Coronary artery (tissue), 2 donors: ENCODE measurements at places on chromosomes 13 and 19.

- no peak for DNase-seq
Measured at GRCh38 chr13:32955881-32956594, 60.2 kb upstream of the KL start.

- DNase-seq, result no peak
Measured at GRCh38 chr13:46012404-46012803, 40.1 kb downstream of the ZC3H13 start.

DNA sequence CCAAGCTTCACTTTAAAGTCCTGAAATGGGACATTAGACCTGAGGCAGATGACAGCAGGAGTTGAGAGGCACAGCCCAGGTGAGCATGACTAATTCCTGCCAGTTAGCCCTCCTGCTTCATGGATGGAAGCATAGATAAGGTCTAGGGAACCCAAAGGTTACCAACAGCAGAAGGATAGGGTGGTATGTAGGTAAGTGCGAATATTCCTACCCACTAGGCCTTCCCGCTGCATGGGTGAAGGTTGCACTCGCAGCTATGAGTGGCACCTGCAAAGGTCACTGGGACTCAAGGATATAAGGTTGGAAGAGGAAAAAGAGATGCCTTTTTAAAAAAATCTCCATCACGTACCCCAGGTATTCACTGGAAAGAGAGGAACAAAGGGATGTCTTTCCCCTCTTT lies 12.2 kb upstream of the MLLT1 start:
- no peak for DNase-seq

GRCh38 chr13:59568306-59568705 lies 595.4 kb downstream of the DIAPH3 start:
- no peak for DNase-seq

DNA sequence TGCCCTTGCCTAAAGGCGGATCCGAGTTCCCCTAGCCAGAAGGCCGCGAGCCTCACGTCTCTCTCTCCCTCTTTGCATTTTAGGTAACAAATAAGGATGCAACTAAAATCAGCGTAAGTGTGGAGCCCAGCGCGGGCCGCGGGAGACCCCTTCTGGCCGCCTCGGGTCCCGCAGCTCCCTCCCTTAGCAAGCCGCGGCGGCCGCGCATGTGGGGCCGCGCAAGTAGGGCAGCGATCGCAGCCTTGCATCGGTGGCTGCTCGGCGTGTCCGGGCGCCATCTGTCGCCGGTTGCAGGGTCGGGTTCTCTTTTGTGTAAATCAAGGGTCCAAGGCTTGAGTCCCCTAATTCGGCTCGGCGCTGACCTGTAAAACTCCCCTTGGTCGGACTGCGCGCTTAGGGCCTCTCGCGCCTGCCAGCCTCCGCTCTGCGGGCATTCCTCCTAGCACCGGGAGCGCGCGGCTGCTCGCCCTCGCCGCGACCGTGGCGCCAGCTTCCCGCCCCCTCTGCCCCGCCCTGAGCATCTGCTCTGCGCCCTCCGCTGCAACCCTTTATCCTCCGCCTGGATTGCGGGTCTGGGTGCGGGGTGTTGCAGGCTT lies 2.7 kb downstream of the VSTM2B start:
- no peak for DNase-seq

GRCh38 chr19:6778386-6778785 lies 5.9 kb downstream of the VAV1 start:
- no peak for DNase-seq

- no peak for DNase-seq
Measured at GRCh38 chr13:77523386-77523785, 12.1 kb upstream of the SCEL start.

- no peak for DNase-seq
Measured at GRCh38 chr13:21719463-21719862, 48.6 kb downstream of the FGF9 start.

DNA sequence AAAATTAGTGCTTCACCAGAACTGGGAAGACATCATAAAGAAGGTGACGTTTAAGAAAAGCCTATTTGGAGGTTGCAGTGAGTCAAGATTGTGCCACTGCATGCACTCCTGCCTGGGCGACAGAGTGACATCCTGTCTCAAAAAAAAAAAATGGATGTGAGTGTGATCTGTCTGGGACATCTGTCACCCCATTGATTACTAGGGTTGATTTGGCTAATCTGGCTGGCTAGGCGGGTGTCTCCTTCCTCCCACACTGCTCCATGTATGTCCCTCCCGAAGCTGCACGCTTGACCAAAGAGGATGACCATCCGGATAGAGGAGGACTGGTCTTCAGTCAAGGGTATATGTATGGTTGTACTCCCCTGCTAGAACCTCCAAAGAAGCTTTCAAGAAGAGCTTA lies 2.6 kb downstream of the GTF2F2 start:
- DNase-seq, result no peak

GRCh38 chr13:23292586-23292985 lies 111.8 kb downstream of the SGCG start:
- no peak for DNase-seq

- no peak for DNase-seq
Measured at GRCh38 chr13:98690348-98691022, 62.0 kb downstream of the SLC15A1 start.

DNA sequence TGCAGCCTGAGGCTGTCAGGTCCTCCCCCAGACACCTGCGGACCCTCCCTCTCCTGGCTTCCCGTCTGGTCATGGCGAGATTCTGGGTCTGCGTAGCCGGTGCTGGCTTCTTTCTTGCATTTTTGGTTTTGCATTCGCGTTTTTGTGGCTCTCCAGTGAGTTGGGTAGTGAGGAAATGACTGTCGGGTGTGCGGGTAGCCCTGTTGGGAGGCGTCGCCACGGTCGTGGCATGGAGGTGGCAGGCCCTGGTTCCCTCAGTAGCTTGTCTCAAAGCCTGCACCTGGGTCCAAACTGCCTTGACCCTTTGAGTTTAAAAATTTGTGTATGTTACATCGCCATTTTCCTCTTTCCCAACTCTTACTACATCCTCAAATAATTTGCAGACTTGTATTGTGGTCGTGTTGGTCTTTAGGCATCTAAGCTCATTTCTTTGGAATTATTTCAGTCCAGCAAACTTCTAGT lies 344 bp downstream of the NHLRC3 start:
- DNase-seq, result no peak

GRCh38 chr19:44113138-44113783 lies at the start of gene ZNF225:
Gene ZNF225 (plus strand): TSS chr19:44113399. CDS start chr19:44115828, 2,429 bp downstream.
- peak; percentile 98 for DNase-seq

DNA sequence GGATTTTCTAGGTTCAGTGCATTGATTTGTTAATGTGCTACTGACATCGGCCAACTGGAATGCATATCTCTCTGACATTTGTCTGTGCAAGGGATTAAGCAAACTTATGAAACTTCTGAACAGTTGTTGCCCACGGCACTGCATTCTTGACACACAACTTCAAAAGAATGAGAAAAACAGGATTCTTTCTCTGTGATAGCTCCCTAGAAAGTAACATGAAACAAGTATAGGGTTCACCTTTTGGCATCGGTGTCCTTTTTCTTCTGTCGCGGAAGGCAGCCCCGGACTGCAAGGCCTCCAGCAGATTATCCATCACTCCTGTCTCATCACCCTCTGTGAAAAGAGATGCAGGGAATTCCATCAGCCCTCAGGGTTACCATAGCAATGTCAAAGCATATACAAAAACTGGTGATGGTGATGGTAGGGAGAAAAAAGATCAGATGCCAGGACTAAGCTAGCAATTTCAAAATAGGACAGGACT lies 389.2 kb downstream of the DIAPH3 start:
- no peak for DNase-seq

GRCh38 chr19:14019100-14019499 lies 8.8 kb upstream of the RLN3 start:
- no peak for DNase-seq

GRCh38 chr13:111177081-111177711 lies 62.1 kb downstream of the ARHGEF7 start:
- DNase-seq, result peak; percentile 87

GRCh38 chr19:8251025-8251472 lies 41.9 kb downstream of the CERS4 start:
- DNase-seq, result peak; percentile 81

DNA sequence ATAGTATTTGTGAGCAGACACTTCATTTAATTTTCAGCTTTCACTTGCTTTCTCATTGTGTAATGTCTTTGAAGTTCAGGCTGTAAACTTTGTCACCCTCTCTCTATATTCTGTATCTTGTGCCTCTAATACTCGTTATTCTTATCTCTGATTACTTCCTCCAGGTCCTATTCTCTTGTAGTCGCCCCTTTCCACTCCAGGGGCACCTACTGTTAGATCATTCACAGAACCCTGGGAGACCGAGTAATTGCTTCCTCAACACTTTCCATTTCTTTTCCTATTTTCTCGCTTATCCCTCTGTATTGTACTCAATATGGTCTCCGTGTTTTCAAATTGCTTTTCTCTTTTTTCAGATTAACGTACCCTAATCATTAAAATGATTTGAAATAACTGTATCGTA lies 93.9 kb upstream of the TDRD3 start:
- no peak for DNase-seq

GRCh38 chr19:1435378-1435989 lies 2.7 kb upstream of the RPS15 start:
- no peak for DNase-seq

DNA sequence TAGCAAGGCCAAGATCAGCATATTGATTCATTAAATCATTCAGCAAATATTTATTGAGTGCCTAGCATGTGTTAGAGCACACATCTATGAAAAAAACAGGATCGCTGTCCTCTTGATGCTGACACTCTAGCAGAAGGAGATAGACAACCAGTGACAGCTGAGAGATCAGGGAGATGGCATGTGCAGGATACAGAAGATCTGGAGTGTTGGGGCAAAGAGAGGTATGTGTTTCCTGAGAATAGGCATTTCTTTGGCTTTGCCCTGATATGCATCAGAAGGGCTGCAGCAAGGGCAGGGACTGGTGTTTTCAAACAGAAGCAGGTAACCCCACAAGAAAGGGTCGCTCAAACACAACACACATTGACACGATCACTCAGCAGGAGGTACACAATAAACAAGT lies 423.4 kb downstream of the FOXO1 start:
- DNase-seq, result no peak

DNA sequence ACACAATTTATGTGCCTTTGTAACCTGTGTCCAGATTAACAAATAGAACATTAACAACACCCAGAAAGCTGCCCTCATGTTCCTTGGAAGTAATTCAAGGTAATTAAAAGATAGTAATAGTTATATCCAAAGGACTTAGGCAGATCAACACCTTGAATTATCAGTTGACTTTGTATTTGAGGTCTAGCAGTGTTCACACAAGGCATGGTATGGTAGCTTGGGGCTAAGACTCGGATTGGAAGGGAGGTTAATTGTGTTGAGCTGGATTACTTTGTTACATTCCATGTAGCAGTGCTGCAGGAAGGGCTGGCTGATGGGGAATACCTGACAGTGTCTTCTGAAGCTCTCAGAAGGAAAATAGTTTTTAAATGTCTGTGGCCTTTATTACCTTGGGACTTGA lies 16.8 kb downstream of the SLC25A15 start:
- DNase-seq, result no peak

- no peak for DNase-seq
Measured at GRCh38 chr19:55265173-55265572, 6.4 kb upstream of the PPP6R1 start.

GRCh38 chr19:38043649-38044144 lies 136.7 kb downstream of the SIPA1L3 start:
- no peak for DNase-seq

- DNase-seq, result no peak
Measured at GRCh38 chr13:110331362-110331761, 24.3 kb downstream of the COL4A2 start.

DNA sequence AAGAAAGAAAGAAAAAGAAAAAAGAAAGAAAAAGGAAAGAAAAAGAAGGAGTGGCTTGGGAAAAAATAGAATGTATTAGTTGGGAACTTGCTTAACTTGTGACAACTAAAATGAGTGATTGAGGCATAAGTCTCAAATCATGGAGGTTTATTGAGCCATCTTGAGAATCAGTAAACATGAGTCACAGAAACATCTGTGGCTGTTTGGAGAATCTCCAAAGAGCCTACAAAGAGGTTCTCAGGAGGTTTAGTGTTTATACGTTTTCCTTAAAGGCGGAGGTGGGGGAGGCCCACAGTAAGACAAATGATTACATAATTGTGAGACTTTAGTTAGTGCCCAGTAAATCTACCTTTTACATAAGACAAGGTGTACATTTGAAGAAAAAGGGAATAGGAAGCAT lies 38.6 kb downstream of the WDR87 start:
- no peak for DNase-seq

DNA sequence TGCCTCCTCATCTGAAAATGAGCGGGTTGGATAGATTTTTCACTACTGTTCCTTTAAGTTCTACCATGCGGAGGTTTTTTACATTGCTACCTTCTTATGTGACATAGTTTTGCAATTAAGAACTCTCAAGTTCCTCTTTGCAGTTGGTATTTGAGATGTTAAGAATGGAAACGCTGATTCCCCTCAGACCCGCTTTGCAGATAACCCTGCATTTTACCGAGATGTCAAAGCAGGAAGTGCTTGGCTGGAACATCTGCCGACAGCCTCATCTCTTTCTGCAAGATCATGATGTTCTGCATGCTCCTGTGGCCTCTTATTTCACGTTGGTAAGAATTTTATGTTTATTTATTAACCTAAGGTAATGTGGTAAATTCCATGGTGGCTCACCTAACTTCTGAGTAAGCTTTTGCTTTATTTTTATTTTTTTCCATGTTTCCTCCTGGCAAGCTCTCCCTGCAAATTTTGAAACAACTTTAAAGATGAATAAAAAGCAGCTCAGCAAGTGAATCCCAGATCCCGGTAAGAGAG lies 22.5 kb downstream of the PABPC3 start:
- DNase-seq, result no peak

- no peak for DNase-seq
Measured at GRCh38 chr19:4754248-4754647, 30.6 kb upstream of the DPP9 start.

DNA sequence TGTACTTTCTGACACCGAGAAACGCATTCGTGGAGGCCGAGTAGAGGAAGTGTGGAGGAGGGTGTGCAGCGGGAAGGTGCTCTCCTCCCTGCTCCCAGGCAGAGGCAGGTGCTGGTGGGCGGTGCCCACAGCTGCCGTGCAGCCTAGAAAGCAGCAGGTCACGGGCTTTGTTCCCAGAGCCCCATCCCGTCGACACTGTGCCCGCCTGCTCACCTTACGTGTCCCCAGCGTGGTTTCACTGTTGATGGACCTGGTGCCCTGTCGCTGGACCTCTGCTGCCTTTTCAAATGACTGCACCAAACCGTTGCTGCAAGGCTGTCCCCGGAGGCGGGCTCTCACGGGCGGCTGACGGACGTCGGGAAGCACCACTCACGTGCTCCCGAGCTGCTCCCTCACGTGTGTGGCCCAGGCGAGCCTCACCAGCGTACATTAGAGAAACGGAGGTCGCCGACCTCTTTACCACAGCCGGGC lies 20.8 kb downstream of the PLEKHJ1 start:
- no peak for DNase-seq
